AG04449 (cell line): ENCODE measurements at places on chromosomes 16 and 17.

DNA sequence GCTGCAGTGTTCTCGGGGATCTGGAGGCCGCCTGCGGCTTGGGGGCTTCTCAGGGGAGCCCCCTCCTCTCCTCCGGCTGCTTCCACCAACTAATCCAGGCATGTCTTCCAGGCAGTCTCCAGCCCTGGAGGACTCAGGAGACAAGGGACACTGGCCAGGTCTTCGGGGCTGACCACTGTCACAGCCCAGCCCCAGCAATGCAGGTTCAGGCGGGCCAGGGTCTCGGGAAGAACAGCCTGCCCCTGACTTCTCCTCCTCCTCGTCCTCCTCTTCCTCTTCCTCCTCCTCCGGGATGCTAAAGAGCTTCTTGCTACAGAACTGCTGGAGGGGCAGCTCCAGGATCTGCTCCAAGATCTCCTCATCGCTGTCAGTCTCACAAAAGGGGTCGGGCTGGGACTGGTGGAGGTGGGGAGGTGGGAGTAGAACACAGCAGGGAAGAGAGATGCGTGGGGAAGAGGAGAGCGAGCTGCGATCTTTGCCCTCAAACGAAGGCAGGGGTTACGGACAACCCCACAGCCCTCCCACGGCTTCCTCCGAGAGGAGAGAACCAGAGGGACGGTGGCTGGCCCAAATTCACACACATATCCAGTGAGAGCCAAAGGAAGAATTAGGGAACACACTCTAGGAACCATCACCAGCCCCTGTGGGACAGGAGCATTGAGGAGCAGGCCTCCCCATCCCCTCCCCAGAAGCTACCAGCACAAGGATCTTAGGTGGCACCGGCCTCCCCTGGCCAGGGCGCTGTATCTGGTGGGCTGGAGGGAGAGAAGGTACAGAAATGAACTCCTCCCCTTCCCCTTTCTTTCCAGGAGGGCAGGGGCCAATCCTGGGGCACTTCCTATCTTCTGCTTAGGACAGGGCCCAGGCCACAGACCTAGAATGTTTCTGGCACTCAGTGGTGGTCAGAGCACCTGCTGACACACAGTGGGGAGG, 19.3 kb downstream of the TSPOAP1 start:
- no peak for DNase-seq

DNA sequence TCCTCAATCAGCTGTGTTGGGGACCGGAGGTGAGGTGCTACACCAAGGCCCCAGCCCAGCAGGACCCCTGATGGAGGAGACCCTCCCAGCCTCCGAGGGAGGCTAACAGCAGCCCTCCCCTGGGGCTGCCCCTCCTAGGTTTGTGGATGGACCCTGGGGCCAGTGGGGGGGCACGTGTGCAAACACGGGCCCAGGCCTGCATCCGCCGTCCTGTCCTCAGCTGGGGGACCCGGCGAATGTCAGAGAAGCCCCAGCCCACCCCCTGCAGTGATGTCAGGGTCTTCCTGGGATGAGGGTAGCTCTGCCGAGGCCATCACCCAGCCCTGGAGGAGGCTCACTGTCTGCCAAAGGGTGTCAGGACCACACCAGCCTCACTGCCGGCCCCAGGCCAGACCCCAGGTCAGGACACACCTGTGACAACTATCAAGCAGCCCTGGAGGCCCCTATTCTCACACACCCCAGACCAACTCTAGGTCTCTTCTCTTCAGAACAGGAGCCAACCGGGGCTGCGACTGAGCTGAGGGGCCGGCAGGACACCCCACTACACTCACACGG, 26.7 kb downstream of the CEP131 start:
- no peak for DNase-seq

DNA sequence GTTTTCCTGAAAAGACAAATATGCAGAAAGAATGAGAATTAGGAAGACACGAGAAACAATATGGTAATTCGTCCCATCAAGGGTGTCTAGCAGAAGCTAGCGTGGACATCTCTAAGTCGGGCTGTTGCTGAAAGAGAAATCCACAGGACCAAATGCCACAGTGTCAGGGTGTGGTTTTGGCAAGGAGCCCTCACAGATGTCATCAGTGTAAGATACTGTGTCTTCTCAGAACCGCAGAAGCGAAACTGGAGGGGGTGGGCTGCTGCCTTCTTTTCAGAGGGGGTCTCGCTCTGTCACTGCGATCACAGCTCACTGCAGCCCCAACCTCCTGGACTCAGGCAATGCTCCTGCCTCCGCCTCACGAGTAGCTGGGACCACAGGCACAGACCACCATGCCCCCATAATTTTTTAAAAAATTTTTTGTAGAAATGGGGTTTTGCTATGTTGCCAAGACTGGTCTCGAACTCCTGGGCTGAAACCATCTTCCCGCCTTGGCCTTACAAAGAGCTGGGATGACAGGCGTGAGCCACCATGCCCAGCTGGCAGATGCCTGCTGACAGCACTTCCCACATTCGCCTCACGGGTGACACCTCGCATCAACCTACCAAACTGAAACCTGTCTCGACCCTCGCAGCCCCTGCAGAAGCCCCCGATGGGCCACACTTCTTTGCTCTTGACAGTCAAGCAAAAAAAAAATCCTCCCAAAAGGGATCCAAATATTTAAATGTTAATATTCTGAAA, 26.2 kb downstream of the TRAP1 start:
- DNase-seq: no peak

DNA sequence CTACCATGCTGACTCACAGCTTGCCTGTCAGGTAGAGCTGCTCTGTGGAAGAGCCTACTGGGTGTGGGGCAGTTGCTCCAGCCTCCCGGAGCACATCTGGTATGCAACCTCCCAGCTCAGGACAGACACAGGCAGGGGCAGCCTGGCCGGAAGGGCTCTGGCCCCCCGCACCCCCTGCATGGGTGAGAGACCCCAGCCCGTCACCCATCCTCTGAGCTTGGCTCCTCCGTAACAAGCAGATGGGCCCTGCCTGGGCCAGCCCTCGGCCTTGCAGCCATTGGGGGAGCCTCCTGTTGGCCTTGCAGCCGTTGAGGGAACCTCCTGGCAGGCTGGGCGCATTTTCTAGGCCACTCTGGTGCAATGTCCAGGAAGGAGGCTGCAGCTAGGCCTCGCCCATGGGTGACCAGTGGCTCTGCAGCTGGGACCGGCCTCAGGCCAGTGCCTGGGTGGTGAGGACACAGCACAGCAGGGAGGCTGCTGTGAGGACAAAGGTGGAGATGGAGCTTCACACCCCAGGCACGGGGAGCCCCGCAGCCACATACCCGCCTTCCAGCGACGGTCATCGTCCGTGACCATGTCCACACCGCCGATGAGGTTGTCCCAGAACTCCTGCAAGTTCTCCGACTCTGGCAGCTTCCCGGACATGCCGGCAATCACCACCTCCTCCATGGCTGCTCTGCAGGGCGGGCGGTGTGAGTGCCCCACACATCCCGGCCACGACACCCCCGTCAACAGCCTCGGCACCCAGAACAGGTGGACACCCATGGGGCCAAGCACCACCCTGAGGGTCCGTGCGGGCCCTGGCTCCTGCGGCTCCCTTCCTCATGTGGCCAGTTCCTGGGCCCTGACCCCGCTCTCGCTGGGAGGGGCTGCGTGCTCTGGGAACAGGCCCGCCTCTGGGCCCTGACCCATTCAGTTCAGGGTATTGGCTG, 2.0 kb downstream of the FASN start:
- DNase-seq: no peak

- peak; percentile 54 for DNase-seq
Observed at GRCh38 chr16:11155284-11155806, 100.7 kb downstream of the SOCS1 start.
